ENCODE measurements at places on chromosomes 1 and 21.

GRCh38 chr1:26340047-26340481 is 13.9 kb downstream of the CRYBG2 start:
- DNase-seq = no peak

- no peak for DNase-seq
Measured at GRCh38 chr1:25648681-25649440, 32.3 kb downstream of the MAN1C1 start.

- DNase-seq = no peak
Measured at GRCh38 chr1:201288007-201288406, 4.7 kb downstream of the PKP1 start.

DNA sequence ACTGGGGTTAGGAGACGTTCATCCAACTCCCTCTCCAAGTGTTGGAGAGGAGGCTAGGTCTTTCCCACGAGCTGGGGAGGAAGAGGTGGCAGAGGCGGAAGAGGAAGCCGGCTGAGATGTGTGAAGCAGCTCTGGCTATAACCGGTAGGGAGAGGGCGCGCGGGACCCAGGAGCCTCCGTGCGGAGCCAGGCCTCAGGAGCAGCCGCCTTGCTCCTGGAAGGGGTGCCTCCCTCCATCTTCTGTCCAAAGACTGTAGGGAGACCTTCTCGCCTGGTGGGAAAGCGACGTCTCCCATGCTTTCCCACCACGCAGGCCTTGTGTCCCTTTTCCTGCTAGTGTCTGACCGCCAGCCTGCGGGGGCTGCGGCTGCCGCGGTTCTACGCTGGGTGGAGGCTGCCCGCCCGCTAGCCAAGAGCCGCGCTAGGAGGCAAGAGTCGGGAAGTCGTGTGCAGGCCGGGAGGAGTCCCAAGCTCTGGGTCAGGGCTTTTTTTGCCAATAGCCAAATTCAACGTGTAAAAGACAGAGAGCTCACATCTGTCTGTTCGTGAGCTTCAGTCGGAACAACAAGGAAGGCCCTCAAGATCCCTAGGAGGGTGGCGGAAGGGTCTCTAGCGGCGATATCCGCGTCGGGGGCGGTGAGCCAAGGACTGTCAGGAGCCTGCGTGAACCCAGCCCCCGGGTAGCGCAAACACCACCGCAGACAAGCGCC is 8.4 kb upstream of the NBPF11 start:
- no peak for DNase-seq

DNA sequence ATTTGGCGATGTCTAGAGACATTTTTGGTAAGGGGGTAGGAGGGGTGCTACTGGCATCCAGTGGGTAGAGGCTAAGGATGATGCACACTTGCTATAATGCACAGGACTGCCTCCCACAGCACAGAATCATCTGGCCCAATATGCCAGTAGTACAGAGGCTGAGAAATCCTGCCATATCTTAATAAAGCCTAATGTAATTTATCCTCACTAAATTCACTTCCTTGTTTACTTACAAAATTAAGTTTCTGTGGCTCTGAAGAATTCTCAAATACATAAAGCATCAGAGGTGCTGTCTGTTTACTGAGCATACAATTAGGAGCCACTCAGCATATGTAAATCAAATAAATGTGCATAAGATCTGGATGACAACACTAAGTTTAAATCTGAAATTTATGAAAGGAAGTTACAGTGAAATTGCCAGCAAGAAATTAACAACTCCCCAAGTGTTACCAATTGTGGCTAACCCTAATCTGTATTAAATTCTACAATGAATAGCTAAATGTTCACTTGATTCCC is 26.5 kb downstream of the NGF start:
- no peak for DNase-seq

DNA sequence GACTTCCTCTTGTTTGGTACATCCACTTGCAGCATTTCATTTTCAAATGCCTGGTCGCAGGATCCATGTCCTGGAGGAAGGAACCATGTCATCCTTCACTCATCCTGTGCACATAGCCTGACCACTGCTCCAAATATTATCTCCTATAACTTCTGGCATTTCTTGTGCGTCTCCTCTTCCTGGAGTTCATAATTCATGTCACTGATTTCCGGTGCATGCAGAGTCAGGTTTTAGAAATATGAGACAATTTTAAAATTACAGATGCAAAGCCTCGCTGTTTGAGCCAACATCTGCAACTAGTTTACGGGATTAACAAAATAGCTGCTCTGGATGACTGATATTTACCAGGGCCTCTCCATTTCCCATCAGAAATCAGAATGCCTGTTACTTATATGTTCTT is 268.1 kb downstream of the DNM3 start:
- no peak for DNase-seq

DNA sequence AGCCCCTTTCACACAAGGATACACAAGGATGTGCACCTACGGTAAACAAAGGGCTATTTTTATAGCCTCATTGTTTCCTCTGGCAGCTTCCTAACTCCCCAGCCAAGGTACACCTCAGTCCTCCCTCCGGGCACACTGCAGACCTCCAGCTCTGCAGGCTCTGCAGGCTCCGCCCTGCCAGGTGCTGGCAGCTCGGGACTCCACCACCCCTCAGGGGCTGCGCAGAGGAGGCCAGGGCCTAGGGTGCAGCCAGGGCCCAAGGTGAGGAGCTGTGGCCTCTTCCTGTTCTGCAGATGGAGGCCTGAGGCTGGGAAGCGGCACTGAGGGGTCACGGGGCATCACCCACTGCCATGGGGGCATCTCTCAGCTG is 19.8 kb upstream of the CLSTN1 start:
- DNase-seq = no peak

DNA sequence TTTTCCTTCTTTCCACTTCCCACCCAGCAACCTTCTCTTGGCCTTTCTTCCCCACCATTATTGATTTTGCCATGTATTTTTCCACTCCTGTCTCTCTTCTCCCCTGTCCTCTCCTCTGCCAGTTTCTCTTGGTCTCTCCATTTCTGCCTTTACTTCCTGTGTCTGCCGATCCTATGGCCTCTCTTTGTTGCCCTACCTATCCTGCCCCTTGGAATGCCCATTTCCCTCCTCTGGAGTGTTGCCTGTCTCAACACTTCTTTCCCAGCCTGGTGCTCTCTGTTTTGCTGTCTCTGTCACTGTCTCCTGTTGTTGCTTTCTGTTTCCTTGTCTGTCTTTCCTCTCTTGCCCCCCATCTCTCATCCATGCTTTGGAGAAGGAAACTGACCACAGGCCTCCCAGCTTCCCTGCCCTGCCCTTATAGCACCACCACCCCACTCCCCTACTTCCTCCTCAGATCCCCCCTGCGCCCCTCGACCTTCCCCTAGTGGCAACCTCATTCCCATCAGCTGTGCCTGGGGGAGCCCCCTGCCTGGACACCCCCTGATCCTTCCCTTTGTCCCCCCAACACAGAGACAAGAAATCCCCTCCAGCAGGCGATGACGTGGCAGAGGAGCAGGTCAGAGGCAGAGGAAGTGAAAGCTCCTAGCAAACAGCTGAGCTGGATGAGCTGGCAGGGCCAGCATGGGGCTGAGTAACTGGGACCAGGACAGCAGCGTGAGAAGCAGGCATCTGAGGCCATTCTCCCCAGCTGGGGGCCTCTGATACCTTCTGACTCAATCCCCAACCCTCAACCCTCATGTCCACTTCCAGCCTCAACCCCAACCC is 6.6 kb upstream of the ETV3L start:
- no peak for DNase-seq

GRCh38 chr1:94276988-94277434 is 39.6 kb upstream of the ARHGAP29 start:
- DNase-seq = no peak

DNA sequence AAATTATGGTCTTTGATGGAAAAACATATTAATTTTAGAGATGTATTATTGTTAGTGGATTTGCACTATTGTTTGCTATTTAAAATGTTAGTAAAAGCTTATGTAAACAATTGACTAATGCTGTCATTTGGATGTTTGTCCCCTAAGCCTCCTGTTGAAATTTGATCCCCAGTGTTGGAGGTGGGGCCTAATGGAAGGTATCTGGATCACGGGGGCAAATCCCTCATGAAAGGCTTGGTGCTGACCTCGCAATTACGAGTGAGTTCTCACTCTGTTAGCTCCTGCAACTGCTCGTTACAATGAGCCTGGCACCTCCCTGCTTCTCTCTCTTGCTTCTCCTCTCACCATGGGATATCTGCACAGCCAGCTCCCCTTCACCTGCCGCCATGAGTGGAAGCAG is 14.3 kb downstream of the TMEM35B start:
- no peak for DNase-seq

DNA sequence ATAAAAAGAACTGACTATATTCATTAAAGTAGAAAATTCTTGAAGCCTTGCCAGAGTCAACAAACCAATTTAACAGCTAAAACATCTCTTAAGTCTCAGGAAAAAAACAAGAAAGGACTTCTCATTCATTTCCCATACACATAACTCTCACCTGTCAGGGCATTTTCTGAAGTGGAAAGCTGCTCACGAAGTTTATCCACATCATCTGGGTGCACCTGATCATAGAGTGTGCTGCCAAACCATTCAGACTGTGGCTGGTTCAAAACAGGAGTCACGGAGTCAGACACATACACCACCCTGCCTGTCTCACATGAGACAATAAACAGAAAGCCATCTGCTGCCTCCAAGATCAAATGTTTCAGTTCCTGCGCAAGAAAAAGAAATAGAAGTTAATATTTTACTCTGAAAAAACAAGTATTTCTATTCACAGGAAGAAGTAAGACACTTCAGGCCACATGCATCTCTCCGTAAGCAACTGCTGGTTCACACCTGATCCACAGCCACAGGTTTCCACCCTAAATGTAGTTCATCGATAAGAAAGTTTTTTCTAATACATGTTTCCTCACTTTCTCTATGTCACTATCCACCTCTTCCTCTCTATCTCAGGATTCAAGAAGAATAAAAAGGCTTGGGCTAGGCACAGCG is 28.2 kb upstream of the CTSK start:
- no peak for DNase-seq

GRCh38 chr1:66768965-66769364 is 16.7 kb downstream of the DYNLT5 start:
- DNase-seq = no peak

- no peak for DNase-seq
Measured at GRCh38 chr1:26094677-26095383, 16.8 kb upstream of the PDIK1L start.

- DNase-seq = no peak
Measured at GRCh38 chr1:54477153-54477561, 70.9 kb upstream of the ACOT11 start.

DNA sequence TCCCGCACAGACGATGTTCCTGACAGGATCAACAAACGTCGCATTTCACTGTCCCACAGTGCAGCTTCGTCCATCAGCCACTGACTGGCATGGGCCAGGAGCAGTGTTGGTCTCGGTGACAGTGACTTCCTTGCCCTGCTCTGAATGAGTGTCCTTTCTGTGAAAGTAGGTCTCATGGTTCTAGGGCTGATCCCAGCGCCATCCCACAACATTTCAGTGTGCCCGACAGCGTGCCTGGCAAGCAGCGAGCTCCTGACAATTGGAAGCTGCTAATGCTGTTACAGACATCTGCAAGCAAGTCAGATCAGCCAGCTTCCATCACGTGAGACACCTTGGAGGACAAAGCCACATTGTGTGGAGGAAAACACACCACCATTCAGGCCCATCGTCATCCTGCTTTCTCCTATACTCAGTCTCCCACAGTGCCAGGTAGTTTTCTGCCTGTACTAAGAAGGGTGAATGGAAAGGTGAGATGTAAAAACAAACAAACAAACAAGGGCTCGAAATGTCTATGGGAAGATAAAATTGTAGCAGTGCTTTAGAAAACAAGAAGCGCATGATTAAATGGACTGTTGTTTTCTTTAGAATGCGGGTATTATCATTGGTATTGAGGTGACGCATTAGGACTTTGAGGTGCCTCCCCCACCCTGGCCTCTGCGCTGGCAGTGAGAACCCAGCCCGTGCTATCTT is 21.9 kb downstream of the ERRFI1 start:
- no peak for DNase-seq

GRCh38 chr21:36115138-36115730 is 19.6 kb upstream of the CBR3 start:
- no peak for DNase-seq

GRCh38 chr21:45588871-45589491 is 46.7 kb upstream of the SLC19A1 start:
- no peak for DNase-seq

DNA sequence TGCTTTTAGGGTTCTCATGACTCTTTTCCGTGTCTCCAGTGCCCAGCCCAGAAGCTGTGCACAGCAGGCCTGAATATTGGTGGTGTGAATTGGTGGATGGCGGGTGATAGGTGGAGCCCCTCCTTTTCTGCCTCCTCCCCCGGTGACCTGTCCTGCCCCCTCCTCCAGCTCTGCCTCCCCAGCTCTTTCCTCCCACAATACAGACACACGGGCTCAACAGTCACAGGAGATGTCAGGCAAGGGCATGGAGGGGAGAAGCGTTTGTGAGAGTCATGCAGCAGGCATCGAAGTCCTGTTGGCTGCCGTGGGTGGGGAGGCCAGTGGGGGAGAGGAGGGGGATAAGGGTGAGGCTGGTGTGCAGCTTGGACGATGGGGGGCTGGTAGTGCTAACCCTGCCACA is 17.3 kb upstream of the TTC4 start:
- DNase-seq = no peak

- no peak for DNase-seq
Measured at GRCh38 chr21:34835526-34835925, 166.7 kb downstream of the CLIC6 start.

- DNase-seq = no peak
Measured at GRCh38 chr21:34675871-34676270, 7.1 kb downstream of the CLIC6 start.

GRCh38 chr21:45412491-45412890 is 7.5 kb downstream of the COL18A1 start:
- peak; percentile 44 for DNase-seq

DNA sequence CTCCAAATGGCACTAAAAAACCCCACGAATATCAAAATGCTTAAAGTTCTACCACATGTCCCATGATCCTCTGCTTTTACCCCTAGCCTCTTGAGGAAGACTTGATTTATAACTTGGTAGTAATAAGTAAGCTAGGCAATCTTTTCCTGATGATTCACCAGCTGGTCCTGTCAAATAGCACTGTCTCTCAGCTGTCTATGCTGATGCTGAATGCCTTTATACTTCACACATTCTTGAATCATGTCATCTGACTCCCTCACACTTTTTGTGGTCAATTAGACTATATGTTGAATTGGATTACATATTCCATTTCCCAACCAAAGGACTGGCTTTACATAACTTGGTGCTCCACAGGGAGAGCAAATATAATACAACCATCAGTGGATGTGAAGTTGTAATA is 16.6 kb downstream of the C21orf91 start:
- no peak for DNase-seq

- no peak for DNase-seq
Measured at GRCh38 chr21:26055841-26056264, 114.7 kb downstream of the APP start.

DNA sequence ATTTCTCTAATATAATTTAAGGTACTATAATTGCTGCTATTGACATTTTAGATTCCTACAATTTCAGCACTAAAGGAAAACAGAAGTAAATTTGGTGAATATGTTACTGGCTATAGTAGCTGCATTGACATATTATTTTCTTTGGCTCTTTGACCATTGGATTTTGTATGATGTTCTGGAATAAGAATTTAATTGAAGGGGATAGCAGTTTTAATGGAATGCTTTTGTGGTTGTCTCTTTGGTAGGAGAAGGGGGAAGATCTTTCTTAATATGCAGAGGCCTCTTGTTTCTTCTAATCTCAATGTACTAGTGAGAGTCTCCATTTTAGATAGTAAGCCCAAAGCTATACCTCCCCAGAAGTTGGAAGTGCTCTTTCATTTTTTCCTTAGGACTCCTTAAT is 6.9 kb downstream of the DTL start:
- DNase-seq = no peak

Data from Right ventricle myocardium inferior (tissue), 1 donor.